ENCODE measurements at places on chromosomes 16 and 17.
A peak's percentile ranks its signal among the peaks of the same experiment; 100 is the strongest.

GRCh38 chr16:12637002-12637401, 166.7 kb downstream of the CPPED1 start:
- no peak for DNase-seq

DNA sequence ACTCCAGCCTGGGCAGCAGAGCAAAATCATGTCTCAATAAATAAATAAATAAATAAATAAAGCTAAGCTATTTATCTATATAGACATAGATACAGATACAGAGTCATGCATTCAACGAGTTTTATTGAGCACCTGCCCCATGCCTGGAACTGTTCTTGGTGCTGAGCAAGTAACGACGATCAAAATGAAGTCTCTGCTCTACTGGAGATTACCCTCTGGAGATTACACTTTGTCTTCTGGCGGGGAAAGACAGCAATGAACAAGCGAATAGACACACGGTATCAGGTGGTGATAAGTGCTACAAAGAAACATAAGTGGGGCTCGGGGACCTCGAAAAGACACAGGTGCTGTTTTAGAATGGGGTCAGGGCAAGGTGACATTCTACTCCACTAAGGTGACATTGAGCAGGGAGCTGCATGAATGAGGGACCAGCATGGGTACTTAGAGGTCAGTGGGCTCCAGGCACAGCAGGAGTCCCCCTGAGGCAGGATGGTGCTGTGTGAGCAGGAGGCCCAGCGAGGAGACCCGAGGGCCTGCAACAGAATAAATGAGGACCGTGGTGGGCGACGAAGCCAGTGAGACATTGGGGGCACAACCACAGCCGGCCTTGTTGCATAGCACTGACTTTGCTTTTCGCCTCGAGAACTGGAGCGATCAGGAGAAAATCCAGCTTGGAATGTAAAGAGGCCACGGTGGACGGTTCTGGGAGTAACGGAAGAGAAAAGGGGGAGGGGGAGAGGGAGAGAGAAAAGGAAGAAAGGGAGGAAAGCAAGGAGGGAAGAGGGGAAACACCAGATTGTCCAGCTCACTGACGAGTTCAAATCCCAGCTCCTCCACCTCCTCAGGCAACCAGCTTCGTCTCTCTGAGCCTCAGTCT, 42.4 kb upstream of the MEAK7 start:
- no peak for DNase-seq

DNA sequence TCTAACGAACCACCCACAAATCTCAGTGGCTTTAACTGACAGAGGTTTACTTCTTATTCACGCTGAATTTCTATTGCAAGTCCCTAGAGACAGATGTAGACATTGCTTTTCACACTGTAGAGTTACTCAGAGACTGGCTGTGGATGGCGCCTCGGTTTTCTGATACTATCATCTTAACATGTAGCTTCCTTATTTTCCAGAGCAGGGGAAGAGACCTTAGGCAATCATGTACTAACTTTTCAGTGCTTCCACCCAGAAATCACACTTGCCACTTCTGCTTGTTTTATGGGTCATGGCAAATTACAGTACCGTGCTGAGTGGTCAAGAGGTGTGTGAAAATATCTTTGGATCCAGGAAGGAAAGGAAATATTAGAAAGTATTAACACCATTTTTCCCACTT, 65.4 kb downstream of the MAF start:
- DNase-seq, result no peak

- DNase-seq, result peak; percentile 77
These were observed 14.6 kb downstream of the SMTNL2 start for GRCh38 chr17:4598776-4599504.

GRCh38 chr16:15523092-15523541, 88.7 kb downstream of the BMERB1 start:
- peak; percentile 19 for DNase-seq

DNA sequence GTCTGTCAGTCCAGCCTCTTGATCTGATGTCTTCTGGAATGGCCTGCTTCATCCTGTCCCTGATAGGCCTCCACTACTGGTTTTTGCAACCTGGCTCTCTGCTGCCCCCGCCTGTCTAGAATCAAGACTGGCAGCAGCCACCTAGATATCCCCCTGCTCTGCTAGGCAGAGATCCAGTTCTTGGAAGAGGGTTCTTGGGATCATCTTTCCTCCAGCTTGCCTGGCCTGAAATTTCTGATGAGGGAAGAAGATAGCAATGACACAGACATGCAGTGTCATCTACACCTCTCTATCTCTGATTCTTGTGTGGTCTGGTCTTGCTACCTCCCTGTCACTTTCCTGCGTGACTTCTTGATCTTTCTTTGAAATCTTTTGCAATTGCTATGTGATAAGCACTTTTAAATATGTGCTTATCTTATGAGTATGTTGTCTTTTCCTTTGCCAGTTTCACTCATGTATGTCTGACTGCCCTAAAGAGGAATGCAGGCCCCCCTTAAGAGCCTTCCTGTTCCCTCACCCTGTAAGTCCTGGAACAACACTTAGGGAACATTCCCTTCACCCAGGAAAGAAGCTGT, 20.3 kb upstream of the NFATC3 start:
- peak; percentile 63 for DNase-seq

- DNase-seq, result no peak
These were observed 242.3 kb downstream of the SEC14L1 start for GRCh38 chr17:77382966-77383612.

GRCh38 chr17:44913676-44914075, 1.6 kb downstream of the GFAP start:
- DNase-seq, result no peak

- DNase-seq, result no peak
These were observed 396.7 kb upstream of the MAF start for GRCh38 chr16:79997257-79997656.

GRCh38 chr17:63847525-63848249, 5.2 kb upstream of the SMARCD2 start:
- DNase-seq, result no peak

- DNase-seq, result no peak
These were observed 90.2 kb downstream of the RTN4RL1 start for GRCh38 chr17:1934901-1935300.

GRCh38 chr16:56738221-56738620, 8.3 kb downstream of the NUP93 start:
- DNase-seq, result no peak

GRCh38 chr17:32161506-32162365, 19.4 kb downstream of the RHOT1 start:
- no peak for DNase-seq

DNA sequence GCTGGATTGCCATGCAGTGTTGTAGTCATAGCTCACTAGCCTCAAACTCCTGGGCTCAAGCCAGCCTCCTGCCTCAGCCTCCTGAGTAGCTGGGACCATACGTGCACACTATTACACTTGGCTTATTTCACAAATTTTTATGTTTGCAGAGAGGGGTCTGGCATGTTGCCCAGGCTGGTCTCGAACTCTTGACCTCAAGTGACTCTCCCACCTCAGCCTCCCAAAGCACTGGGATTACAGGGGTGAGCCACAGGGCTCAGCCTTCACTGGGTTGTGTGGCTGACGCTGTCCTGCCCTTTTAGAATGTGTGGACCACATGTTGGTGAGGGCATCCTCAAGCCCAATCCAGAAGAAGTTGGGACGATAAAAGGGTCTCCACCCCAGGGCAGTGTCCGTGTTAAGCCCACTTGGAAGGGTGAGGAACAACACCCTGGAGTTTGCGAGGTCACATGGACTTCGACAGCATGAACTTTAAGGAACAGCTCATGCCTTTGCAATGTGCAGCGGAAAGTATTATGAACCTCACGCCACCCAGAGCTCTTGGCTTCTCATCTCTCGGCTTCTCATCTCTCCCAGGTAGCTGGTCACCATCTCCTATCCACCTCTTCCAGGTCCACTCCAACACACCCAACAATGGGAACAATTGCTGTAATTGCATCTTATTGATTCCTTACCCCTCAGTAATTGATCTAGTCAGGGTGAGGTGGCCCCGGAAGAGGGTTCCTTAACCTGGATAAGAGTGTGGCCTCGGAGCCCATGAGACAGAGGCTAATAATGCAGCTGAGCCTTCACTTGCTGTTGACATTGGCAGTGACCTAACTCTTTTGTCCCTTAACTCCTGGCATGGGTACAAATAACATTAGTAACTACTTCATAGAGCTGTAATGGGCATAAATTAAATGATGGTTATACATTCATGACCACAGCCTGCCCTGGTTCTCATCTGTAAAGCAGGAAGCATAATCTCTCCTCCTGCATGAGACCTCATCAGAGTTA, 6.7 kb downstream of the FOXL1 start:
- no peak for DNase-seq

- DNase-seq, result no peak
These were observed 85.1 kb downstream of the WWOX start for GRCh38 chr16:78184238-78185183.

GRCh38 chr17:61833536-61834193, 29.7 kb downstream of the BRIP1 start:
- no peak for DNase-seq

GRCh38 chr16:88337021-88337420, 45.7 kb upstream of the ZNF469 start:
- no peak for DNase-seq

DNA sequence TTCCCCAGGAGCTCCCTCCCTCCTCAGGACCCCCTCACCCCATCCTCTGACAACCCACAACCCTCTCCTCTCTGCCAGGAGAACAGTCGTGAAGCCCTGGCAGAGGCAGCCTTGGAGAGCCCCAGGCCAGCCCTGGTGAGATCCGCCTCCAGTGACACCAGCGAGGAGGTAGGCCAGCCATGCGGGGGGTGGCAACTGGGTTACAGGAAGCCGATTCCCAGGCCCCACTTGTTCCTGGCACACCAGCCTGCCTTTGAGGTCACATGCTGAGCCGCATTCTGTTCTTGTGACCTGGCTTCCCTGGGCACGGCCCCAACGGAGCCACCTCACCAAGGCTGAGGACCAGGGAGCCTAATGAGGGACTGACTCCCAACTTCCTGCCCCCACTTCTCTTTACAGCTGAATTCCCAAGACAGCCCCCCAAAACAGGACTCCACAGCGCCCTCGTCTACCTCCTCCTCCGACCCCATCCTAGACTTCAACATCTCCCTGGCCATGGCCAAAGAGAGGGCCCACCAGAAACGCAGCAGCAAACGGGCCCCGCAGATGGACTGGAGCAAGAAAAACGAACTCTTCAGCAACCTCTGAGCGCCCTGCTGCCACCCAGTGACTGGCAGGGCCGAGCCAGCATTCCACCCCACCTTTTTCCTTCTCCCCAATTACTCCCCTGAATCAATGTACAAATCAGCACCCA, 7.9 kb downstream of the NAT9 start:
- DNase-seq, result peak; percentile 84

DNA sequence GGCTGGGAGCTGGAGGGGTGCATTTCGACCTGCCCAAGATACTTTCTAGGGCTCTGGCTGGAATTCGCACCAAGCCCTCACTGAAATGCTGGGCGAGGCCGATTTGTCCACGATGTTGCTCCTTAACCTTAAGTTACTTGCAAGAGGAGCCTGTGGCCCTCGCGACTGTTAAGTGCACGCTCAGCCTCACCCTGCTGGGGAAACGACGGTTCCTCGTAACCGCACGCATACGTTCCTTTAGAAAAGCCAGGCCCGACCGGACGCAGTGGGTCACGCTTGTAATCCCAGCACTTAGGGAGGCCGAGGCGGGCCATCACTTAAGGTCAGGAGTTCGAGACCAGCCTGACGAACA, 607 bp upstream of the NCOR1 start:
- no peak for DNase-seq

GRCh38 chr16:10577305-10578202, 2.8 kb downstream of the EMP2 start:
- peak; percentile 64 for DNase-seq

GRCh38 chr16:77993111-77993985, 29.0 kb upstream of the CLEC3A start:
- DNase-seq, result no peak

- DNase-seq, result no peak
These were observed 250.7 kb downstream of the HS3ST3A1 start for GRCh38 chr17:13351046-13351445.

DNA sequence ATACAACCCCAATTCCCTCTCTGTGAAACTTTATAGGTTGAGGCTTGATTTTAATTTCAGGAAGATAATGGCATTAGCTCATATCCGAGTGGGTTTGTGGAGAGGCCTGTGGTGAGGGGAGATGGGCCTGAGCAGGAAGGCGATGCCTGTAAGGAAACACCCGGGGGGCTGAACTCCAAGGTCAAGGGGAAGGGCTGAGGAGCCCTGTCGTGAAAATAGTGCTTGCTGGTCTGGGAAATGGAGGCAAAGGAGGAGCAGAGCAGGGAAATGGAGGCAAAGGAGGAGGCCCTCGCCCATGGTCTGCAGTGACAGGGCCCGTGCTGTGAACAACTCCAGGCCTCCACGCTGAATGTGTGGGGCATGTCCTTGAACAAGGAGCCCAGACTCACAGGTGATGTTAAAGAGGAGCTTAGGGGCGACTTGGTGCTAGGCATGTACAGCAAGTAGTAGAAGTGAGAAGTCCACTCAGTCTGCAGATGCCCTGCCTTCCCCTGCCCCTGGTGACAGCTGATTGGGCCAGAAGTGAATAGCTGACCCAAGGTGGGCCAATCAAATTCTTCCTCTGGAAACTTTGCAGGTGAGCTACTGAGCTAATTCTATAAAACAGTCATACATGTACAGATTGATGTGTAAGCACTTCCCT, 38.1 kb downstream of the MRPS23 start:
- DNase-seq, result no peak

DNA sequence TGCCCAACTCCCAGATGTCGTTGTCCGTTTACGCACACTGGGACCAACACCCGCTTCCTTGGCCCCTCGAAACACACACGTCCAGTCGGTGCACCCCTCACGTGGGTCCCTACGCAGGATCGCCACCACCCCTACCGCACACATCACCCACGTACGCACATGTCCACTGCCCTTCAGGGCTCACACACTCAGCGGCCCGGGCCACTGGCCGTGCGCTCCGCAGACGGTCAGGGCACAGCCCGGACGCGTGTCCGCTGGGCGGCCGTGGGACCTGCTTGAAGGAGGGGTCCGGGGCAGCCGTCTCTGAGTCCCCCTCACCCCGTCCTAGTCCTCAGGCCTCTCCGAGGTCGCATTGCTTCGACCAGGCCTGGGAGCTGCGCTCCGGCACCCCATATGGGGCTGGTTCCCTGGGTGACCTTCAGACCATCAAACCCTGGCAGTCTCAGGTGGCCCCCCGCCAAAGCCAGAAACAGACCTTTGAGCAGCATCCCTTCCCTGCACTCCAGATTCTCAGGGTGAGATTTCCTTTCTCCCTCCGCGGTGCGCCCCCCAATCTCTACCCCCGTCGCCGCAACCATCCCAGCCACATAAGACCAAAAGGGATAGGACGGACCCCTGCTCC, 914 bp upstream of the GPRC5B start:
- peak; percentile 27 for DNase-seq

- no peak for DNase-seq
These were observed 113.2 kb upstream of the IRX5 start for GRCh38 chr16:54817432-54817831.

DNA sequence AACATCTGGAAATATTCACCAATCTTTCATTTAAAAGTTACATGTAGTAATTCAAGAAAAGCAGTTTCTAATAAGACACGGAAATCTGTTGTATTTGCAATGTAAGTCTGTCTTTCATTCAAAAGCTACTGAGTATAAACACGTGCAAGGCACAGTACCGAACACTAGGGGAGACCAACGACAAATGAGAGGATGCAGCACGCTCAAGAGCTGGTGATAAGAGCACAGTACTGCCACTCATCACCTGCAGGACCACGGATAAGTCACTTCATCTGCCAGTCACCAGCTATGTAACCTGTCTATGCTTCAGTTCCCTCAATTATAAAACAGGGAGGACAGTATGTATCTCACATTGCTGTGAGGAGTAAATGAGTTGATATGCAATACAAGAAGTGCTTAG, 67.1 kb downstream of the CLEC18A start:
- DNase-seq, result no peak

GRCh38 chr16:67392301-67393059, 818 bp downstream of the TPPP3 start:
- DNase-seq, result no peak

- peak; percentile 50 for DNase-seq
These were observed 2.4 kb upstream of the C1QTNF8 start for GRCh38 chr16:1098266-1098991.

Data from left ventricle myocardium inferior (tissue), 1 donor.